ENCODE measurements at places on chromosomes 5 and 9. TPM values are rescaled to one million over a fixed set of nuclear protein-coding genes. Genes with fewer than 3 reads are reported as not detected.

KIF20A gene
- total RNA-seq: 125 TPM

PTCD2 gene
- 5.9 TPM for total RNA-seq

DNA sequence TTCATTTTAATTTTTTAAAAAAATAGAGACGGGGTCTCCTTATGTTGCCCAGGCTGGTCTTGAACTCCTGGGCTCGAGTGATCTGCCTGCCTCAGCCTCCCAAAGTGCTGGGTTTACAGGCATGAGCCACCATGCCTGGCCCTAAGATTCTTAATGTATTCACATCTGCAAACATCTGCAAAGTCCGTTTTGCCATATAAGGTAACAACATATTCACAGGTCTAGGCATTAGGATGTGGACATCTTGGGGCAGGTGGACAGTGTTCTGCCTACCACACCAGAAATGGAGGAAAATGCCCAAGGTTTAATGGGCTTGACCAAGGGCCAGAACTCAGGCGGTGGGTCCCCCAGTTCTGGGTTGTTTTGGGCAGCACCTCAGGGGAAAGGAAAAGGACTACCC lies 41.6 kb upstream of the VDAC1 start:
- no peak for DNase-seq

GRCh38 chr5:82374637-82375036 lies 96.5 kb upstream of the RPS23 start:
- DNase-seq: no peak

- no peak for DNase-seq
Observed at GRCh38 chr9:76162751-76163500, 231.3 kb downstream of the RFK start.

IRX2 gene
- total RNA-seq: not detected

DNA sequence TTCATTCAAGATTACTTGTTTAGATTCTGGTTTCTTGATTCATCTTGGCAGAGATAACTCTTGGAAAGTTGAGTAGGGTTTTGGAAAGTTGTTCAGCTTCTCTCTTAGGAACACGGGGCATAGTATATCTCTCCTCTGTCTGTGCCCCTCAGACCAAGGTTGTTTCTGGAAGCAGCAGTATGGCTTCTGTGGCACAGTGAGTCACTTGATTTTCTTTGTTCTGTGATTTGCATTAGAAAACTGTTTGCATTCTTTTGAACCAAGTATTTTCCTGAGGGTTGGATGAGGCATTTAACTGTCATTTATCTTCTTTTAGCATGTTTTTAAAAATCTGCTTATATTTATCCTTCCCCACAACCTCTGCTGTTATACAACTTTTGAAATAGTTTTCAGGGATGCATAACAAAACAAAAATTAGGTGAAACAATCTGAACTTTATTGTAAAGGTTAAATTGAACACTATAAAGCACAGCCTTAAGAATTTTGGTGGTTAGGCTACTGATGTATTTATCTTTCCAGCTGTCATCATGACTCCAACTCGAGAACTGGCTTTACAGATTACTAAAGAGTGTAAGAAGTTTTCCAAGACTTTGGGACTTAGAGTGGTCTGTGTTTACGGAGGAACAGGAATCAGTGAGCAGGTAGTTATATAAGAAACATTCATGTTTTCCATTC lies 26.5 kb downstream of the DDX46 start:
- DNase-seq: no peak

- DNase-seq: no peak
Observed at GRCh38 chr5:135705141-135705631, 126.4 kb upstream of the CXCL14 start.

ZFP2 gene
- total RNA-seq: 0.26 TPM

- DNase-seq: no peak
Observed at GRCh38 chr9:12185856-12186255, 507.3 kb upstream of the TYRP1 start.

- DNase-seq: no peak
Observed at GRCh38 chr5:133081036-133081435, 29.2 kb downstream of the HSPA4 start.

RMND5B gene
- 38.5 TPM for total RNA-seq

DNA sequence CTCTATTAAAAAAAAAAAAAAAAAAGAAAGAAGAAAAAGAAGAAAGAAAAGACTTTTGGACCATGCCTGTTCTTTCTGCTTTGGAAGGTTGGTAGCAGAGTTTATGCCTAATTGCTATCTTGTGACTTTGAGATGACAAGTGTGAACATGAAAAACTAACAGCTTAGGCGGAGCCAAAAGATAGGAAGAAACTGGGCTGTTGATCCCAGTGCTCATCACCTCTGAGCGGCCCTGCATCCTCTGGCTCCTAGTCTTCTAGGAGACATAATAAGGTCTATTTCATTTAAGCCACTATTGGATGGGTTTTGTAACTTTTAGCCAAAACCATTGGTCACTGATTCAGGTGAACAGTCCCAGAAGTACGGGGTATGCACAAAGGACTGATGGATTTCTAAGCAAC lies 34.4 kb upstream of the ATP6V1G1 start:
- no peak for DNase-seq

DNA sequence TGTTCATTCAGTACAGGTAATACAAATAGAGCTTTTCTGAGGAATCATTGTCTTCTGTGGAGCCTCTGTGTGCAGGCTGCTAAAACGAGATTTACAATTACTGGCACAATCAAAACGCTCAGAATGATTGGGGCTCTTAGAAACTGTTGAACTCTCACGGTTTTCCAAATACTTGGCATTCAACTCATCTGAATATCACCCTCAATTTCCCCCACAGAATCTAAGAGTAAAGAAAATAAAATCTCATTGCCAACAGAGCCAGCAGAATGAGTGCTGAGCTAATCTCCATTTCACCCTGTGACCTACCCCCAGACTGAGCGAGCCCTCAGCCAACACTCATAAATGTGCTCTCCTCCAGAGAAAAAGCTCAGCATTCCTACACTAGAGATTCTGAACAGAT lies 35.3 kb upstream of the TMED7 start:
- DNase-seq: no peak

FGF10 gene
- not detected for total RNA-seq

GRCh38 chr9:37961351-37961750 lies 57.4 kb upstream of the SLC25A51 start:
- DNase-seq: no peak

ADAMTS13 gene
- 0.53 TPM for total RNA-seq

DNA sequence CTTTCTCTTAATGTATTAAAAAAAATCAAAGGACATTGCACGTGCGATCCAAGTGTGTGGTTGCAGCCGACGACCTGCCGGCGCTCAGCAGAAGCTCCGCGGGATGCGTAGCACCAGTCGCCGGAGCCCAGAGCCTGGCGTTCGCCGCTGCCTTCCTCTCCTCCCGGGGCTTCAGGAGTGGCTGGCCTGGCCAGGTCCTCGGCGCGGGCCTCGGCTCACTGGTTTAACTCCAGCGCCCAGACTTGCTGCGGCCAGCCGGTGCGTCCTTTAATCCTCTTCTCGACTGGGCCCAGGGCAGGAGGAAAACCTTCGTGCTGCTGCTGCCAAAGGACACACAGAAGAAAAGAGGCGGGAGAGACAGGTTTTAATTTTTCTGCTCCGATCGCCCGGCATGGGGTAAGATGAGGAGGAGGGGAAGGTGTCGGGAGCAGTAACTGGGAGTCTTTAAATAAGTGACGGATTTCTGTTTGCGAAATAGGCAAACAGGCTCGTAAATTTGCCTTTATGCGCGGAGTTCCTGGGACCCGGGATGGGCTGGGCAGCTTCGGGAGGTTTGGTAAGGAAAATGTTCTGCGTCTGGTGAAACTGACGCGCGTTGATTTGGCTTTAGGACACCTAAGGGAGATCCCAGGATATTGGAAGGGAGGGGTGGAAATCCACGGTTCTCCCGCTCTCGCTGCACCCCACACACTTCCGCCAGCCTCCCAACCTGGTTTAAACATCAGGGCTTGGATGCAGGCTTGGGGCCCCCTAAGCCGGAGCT lies 2.3 kb downstream of the HAND1 start:
- DNase-seq: no peak

ANKDD1B gene
- 0.20 TPM for total RNA-seq

DNAH5 gene
- 0.49 TPM for total RNA-seq

FAM169A gene
- total RNA-seq: 0.71 TPM

CCL27 gene
- total RNA-seq: 0.14 TPM

- DNase-seq: no peak
Observed at GRCh38 chr9:119094086-119094485, 275.1 kb downstream of the BRINP1 start.

DNA sequence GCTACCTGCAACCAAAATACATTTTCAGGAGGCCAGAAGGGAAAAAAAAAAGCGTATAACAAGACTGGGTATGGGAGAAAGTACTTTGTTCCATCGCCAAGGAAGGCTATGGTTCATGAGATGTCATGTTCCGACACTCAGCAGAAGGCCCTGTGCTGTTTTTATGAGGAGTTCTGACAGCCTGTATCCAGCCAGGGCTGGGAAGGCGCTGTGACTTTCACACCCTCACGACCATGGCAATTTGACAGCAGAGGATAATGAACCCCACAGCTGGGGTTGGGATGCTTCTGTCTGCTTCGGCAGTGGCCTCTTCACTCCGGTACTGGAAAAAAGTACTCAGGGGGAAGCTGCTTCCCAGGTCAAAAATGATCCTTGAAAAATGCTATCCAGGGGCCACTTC lies 154.4 kb downstream of the PRELID2 start:
- DNase-seq: no peak

DNA sequence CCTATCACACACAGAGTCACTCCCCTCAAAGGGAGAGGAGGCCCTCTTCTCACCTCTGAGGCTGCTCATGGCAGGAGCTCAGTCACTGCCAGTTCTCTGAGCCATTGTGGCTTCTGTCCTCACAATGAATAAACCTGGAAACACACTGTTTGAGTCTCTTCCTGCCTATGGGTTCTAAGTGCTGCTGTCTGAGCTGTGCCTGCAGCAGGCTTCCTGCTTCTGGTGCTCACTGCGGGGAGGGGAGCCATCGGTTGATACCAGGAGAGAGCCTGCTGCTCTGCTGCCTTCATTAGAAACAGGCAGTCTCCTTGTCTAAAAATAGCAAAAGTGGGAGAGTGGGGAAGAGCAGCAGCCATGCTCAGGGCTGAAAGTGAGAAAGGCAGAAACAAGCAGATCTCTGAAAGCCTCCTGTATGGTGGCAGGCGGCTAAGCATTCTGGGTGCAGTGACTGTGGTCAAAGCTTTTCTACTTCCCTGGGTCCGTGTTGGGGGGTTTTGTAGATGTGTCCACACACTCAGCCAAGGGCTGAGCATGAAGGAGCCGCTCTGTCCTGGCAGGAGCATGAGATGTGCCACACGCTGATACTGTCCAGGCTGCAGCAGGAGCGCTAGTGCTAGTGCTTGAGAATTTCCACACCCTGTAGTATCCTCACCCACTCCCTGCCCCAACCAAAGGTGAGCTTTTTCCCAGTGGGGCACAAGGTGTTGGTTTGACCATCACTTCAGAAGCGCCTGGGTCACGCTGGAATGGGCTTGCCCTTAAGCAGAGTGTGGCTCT lies 34.2 kb downstream of the PRKACG start:
- no peak for DNase-seq

DOCK2 gene
- 0.20 TPM for total RNA-seq

GRCh38 chr9:28792716-28793115 lies 1219.4 kb upstream of the C9orf72 start:
- no peak for DNase-seq

CNOT8 gene
- total RNA-seq: 74.1 TPM

GPR150 gene
- 0.20 TPM for total RNA-seq

GRCh38 chr9:17614250-17614649 lies 35.4 kb downstream of the SH3GL2 start:
- no peak for DNase-seq

GRCh38 chr9:128891321-128892220 lies 9.6 kb downstream of the LRRC8A start:
- no peak for DNase-seq

DNA sequence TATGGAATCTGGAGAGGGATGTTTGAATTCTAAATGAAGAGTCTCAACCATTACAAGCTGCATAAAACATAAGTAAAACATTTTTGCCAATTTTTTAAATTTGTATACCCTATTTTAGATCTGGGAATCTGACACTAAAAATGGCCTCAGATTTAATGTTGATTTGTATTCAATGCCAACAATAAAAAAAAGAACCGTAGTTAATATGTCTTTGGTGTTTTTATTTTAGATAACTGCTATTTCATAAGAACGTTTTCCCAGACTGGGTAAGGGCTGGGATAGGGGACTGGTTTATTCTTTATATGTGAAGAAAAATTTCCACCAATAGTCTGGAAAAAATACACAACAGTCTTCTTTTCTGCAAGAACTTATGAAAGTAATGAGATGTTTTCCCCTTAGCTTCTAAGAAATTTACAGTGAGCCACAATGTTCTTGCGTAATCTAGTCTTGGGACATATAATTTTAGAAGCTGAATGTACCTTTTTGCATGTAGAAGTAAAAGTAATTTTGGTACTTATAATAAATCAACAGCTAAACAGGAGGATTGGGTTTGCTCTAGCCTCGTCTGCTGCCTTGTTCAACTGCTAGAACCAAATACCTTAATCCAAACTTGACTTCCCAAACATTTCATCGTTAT lies 244.6 kb upstream of the EFNA5 start:
- DNase-seq: no peak

DNA sequence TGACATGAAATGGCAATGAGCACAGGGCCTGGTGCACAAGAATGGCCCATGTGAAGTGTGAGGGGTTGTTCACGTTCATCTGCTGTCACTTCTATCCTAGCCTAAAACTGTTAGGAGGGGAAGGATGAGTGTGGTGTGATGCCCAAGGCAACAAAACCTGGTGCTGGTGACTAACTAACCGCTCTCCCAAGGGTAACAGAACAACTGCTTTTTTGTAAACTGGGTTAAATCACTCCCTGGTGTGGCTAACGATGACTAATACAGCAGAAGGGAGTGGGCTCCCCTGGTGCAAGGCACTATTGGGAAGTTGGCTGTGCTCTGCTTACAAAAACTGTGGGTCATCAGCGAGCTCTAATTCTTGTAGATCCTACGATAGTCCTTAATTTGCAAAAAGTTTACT lies 103.2 kb upstream of the VCAN start:
- no peak for DNase-seq

- DNase-seq: no peak
Observed at GRCh38 chr5:105639068-105639467, 2031.7 kb downstream of the EFNA5 start.

GRCh38 chr9:124726886-124727285 lies 44.2 kb downstream of the NR6A1 start:
- DNase-seq: no peak

DNA sequence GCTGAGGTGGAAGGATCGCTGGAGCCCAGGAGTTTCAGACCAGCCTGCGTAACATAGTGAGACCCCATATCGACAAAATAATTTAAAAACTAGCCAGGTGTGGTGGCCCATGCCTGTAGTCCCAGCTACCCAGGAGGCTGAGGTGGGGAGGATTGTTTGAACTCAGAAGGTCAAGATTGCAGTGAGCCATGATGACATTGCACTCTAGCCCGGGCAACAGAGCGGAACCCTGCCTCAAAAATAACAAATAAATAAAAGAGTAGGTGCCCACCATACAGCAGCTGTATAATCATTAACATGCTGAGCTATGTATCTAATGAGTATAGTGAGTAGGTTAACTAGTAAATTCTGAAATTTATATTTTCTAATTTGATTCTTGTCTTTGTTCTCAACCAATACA lies 11.0 kb upstream of the ATP6V0E1 start:
- no peak for DNase-seq

DNA sequence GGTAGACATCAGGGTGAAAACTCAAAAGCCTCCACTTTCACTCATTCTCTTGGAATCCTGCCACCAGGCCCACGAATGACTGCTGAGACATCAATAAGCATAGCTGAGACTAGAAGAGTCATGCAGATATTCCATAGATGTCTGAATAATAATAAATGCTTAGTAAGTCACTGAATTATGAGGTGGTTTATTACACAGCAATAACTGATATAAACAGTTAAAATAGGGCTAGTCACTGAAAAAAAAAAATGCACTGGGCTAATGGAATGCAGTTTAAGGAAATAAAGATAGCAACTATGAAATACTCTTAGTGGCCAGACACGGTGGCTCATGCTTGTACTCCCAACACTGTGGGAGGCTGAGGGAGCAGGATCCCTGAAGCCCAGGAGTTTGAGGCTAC lies 262.8 kb upstream of the CDH6 start:
- no peak for DNase-seq

All from pulmonary artery endothelial cell (primary cell).